ENCODE measurements at places on chromosomes 3 and 15.

- no peak for DNase-seq
These were observed 4.3 kb upstream of the RBP2 start for GRCh38 chr3:139480585-139480984.

DNA sequence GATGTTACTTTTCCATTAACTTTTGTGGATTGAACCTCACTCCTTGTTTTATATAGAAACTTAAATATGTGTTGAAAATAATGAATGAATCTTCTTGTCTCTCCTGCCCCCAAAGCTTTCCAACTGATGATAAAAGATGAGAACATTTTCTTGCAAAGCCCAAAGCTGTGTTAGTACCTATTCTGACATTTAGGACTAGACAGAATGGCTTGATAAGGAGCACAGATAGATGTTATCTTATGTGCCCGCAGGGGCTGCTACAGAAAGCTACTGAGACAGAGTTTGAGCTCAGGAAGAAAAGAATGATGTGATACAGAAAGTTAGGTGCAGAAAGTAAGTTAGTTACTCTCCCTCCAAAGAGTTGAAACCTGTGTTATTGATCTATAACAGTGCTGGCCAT, 109.4 kb upstream of the ATP11B start:
- no peak for DNase-seq

DNA sequence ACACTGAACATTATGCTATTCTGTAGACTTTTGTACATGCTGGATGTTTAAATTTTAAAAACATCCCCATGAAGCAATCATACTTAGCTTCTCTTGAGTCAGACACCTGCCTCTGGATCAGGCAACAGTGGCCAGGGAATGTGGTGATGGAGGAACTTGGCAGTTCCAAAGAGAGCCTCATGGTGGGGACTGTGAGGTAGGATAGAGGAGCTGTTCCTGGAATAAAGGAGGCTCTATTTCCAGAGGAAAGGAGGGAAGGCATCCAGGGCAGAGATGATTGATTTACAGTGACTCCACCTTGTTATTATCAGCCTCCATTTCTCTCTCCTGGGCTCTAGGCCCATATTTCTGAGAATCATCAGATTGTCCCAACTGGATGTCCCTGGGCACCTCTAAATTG, 35.0 kb upstream of the ABHD17C start:
- DNase-seq: peak; percentile 29

- no peak for DNase-seq
These were observed 48.1 kb downstream of the STAC start for GRCh38 chr3:36428445-36428844.

GRCh38 chr15:40040293-40040635, 1.3 kb upstream of the SRP14 start:
- no peak for DNase-seq

- DNase-seq: no peak
These were observed 35.7 kb upstream of the CFAP161 start for GRCh38 chr15:81098349-81098748.

- DNase-seq: peak; percentile 75
These were observed 28.2 kb upstream of the SCAANT1 start for GRCh38 chr3:63940389-63940757.

GRCh38 chr3:143897576-143898295, 49.5 kb upstream of the SLC9A9 start:
- DNase-seq: peak; percentile 67

DNA sequence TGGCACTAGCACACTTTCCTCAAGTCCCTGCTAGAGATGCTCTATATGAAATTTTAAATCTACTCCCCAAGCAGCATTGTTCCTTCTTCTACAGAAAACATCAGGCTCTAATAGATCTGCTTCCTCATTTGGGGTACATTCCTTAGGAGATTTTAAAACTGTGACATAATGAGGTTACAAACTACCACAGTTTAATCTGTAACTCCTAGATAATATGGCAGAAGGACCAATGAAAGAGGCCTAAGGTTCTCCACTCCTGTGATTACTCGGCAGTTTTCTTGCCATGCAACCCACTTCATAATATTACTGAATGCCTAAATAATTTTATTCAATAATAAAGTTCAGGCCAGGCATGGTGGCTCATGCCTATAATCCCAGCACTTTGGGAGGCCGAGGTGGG, 16.1 kb downstream of the ZNF106 start:
- DNase-seq: no peak

GRCh38 chr3:72157748-72158638, 373.0 kb upstream of the PROK2 start:
- no peak for DNase-seq
